ENCODE measurements at places on chromosomes 3 and 15.

DNA sequence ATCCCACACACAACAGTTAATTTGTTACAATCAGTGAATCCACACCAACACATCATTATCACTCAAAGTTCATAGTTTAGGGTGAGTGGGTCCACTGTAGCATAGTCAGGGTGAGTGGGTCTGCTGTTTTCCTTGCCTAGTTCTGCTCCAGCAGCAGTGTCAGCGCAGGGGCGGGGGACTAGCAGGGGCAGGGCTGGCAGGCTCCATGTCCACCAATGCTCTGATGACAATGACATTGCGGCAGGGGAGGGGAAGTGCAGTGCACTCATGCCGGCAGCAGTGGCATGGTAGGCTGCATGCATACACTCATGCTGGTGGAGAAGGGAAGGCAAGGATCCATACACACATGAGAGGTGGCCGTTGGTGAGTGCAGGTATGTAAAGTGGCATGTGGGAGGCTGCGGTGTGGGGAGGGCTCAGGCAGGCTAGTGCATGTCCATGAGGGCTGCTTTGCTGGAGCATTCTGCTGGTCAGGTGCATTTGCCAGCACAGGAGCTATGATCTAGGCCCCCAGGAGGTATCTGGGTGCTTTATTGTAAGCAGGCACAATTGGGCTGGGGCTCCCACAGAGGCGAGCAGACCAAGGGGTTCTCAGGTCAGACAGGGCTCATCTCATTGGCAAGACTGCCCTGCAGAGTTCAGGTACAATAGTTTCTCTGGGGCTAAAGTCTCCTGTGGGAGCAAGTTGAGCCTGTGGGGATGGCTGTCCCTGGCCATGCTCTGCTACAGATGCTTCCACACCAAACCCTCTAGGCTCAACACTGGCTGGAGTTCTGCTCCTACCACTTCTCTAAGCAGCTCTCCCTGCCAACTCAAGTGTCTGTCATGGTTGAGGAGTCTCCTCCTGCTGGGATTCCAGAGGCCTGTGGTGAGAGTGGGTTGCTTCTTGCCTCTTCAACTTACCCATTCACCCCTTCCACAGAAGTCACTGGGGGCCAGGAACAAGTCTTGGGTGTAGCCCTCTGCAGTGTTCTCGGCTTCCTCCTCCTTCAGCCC, 81.3 kb downstream of the KCNAB1 start:
- DNase-seq = no peak

GRCh38 chr15:47756872-47757271, 39.6 kb downstream of the SEMA6D start:
- DNase-seq = peak; percentile 64

- no peak for DNase-seq
Measured at GRCh38 chr15:45646220-45646619, 11.4 kb downstream of the SQOR start.

DNA sequence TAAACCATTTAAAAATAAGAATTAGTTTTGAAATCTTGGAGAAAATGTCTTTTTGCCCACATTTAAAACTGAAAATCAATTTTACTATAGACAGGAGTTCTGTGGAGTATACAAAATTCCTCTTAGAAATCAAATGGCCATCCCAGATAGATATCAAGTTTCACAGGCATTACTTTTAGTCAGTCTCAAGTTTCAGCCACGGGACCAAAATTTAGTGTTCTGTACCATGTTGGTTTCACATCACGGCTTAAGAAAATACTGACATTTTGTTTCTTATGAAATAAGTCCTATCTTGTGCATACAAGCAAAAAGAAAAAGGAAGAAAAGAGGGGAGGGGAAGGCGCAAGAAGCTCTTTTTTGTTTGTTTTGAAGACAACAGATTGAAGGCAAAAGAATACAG, 45.7 kb downstream of the EIF2AK4 start:
- no peak for DNase-seq

DNA sequence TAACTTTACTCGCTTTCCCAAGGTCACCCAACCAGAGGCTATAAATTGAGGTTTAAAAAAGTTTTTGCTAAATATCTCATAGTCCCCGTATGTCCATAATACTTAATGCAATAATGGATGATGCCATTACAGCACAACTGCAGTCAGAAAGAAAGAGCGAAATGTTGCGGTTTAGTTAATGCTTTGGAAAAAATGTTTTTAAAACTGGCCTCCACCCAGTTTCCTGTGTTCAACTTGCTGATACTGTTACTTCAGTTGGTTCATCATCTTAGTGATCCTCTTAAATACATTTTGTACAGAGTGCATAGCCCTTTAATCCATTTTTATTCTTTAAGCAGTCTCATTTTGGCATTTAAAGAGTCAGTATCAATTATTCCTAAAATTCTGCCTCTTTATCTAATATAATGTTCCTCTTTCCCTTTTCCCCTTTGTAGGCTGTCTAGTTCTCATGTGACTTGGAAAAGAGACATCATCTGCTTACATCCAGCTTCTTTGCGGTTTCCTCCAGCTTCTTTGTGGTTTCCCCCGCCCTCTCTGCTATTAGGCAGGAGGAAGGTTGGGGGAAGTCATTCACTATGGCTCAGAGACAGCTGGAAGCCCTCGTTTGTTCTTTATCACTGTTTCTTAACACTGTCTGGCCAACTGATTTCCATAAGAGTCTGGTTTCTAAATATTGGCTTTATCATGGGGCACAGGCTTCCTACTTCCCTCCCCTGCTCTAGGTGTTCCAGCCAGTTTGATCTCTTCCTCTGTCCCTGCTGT, 154.3 kb downstream of the GOLIM4 start:
- no peak for DNase-seq

DNA sequence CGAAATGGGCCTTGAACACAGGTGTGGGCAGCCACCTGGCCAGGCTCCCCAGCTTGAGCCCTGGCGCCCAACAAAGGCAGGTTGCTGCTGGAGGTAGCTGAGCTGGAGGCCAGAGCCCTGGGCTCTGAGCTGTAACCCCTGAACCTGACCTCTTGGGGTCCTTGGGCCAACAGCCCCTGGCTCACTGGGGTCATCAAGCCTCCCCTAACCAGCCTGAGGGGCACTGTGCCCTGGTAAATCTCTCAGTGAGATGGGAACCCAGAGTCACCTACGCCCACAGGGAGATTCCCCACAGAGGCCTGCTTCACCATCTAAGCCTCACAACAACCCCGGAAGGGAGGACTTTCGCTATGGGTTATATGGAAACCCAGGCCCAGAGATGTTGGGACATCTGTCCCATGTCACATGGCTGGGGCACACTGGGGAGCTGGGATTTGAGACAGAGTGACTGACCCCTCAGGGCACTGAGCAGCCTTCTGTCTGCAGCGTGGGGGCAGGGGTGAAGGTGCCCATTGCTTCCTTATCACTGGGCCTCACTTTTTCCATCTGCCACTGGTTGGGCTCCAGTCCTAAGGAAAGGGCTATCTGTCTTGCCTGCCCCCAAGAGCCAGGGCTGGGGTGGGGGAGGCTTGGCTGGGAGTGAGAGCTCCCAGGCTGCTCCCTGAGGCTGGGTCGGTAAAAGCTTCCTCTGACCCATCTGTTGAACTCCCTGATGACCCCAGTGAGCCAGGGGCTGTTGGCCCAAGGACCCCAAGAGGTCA, 59.1 kb downstream of the IQSEC1 start:
- DNase-seq = no peak

GRCh38 chr15:61989667-61990066, 70.6 kb downstream of the VPS13C start:
- no peak for DNase-seq

- DNase-seq = no peak
Measured at GRCh38 chr3:185268194-185268962, 14.5 kb upstream of the EHHADH start.

- no peak for DNase-seq
Measured at GRCh38 chr15:65653801-65654521, 32.2 kb downstream of the SLC24A1 start.

DNA sequence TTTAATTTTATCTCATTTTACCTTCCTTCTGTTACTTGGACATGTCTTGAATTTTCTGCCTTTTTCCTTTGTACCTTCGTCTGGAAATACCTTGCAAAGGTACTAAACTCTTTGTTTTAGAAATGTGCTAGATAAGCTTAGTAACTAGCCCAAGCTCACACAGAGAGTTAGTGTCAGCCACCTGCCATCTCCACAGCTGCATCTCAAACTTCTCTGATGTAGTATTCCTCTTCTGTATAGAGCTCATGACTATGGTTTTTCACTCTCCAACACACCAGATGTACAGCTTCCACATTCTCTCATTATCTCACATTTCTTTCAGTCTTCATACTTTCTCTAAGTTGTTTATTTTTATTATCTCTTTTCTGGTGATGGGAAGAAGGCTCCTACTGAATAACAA, 516.6 kb upstream of the ROBO2 start:
- DNase-seq = no peak

- no peak for DNase-seq
Measured at GRCh38 chr3:129855170-129855831, 38.2 kb downstream of the TMCC1 start.

DNA sequence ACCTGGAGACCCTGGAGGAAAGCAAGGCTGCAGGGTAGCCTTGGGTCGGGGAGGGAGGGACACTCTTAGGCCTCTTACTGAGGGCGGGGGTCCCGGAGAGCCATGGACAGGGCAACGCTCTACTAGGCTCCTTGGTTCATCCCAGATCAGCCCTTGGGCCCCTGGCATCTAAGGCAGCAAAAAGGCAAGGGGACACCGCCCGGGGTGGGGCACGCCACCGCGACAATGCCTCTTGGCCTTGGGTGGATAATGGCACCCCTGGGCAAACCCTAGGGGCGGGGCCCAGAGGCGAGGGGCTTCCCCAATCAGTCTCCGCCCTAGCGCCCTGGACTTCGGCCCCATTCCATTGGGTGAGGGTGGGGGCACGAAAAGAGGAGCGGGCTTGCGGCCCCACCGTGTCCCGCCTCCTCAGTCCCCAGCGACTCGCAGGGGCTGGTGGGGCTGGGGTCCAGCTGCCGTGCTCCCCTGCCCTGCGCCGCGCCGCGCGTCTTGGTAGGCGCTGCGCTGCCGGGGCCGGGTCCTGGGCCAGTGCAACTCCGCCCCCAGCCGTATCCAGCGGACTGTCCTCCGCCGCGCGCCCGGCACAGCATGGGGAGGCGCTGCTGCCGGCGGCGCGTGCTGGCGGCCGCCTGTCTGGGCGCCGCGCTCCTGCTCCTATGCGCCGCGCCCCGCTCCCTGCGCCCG, at the start of gene CHST13:
CHST13 (plus strand) TSS at position 411 of the 684 bp plus-strand sequence; CDS start at position 589, 178 bp downstream.
- no peak for DNase-seq

DNA sequence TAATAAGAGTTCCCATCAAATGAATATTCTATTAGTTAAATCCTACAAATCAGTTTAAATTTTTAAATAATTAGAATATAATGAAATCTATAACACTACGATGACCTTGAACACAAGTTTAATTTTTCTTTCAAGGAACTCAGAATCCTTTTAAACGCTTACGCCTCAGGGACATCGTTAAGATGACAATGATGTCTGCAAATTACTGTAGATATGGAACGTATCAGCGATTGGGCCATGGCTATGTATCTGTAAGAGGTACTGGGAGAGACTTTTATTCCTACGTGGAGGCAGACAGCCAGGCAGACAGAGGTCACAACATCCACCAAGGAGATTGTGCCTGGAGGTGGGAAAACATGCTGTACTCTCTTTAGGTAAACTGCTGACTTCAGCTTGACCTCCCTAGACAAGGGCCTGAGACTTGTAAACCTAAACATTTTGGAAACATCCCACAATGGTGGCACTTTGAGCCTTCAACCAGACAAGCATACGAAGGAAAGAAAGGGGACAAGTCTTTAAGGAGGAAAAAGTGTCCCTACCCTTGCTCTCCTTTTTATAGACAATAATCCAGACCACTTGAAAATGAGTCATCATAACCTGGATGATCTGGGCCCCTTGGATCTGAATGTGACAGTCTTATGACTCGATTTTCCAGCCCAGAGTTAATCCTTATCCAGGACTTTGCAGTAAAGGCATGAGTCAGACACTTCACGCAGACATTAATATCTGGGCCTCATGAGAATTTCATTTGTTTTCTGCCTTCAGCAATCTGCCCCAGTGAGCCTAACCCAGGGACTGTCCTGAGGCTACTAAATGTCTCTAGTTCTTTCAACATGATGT, 6.8 kb upstream of the LDHAL6B start:
- DNase-seq = no peak

- DNase-seq = no peak
Measured at GRCh38 chr15:78034495-78035191, 42.9 kb downstream of the TBC1D2B start.

DNA sequence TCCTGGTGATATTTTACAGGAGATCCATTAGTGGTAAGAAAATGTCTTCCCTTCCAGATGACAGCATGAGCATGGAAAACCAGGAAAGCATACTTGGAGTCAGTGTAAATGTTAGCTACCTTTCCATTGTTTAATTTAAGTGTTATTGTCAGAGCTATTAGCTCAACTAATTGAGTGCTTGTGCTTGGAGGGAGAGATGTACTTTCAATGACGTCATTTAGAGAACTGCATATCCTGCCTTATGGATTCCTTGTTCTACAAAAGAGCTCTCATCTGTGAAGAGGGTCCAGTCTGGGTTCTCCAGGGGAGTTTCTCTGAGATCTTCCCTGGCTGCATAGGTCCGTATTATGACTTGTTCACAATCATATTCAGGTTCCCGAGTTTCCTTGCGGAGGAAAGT, 687.2 kb downstream of the TBL1XR1 start:
- no peak for DNase-seq

DNA sequence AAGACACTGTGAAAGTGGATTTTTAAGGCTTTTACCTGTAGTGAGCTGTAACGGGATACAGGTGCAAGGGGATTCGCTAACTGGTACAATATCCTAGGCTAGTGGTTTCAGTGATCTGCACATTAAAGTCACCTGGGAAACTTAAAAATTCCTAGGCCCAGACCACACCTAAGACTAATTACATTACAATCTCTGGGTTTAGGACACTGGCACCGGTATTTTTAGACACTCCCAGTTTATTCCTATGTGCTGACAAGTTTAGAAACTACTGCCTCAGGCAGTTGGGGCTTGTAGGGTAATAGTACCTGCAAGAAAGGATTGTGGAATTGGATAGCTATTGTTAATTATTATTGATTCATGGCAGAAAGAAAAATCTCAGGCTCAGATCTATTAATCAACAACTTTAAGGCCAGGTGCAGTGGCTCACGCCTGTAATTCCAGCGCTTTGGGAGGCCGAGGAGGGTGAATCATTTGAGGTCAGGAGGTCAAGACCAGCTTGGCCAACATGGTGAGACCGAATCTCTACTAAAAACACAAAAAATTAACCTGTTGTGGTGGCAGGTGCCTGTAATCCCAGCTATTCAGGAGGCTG, 50.4 kb upstream of the CASR start:
- DNase-seq = no peak

DNA sequence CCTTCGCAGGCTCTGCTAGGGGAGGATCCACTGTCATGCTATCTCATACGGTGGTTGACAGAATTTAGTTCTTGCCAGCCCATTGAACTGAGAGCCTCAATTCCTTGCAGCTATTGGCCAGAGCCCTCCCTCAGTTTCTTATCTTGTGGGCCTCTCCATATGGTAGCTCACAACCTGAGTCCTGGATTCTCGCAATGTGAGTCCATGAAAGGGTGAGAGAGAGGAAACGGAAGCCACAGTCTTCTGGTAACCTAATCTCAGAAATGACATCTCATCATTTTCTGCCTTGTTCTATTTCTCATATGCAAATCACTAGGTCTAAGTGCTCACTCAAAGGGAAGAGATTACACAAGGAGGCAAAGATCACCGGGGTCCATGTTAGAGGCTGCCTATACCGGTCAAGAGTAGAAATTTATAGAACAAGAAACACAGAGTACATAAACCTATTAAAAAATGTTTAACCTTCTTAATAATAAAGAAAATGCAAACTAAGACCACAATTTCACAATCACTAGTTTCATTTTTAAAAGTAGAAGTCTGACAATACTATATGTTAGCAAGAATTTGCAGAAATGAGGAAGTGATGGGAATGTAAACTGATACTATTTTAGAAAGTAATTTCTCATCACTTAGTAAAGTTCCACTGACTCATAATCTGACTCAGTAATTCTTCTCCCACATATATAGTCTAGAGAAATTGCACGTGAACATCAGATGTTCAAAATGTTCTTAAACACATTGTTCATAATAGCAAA, 378.4 kb upstream of the AGTR1 start:
- DNase-seq = peak; percentile 60

Data from AG04449 (cell line).